ENCODE measurements at places on chromosomes 1 and 21.

DNA sequence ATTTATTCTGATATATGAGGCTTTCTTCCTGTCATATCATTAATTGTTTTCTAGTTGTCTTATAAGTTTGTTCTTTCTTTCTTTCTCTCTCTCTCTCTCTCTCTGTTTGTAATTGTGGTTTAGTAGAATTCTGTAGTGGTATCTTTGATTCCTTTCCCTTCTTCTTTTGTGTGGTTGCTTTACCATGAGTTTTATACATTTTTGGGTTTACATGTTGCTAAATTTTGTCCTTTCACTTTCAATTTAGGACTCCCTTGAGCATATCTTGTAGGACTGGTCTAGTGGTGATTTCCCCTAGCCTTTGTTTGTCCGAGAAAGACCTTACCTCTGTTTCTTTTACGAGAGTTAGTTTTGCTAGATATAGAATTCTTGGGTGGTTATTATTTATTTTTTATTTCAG, 162.3 kb upstream of the CHRM3 start:
- DNase-seq, result no peak

- no peak for DNase-seq
Measured at GRCh38 chr1:210618369-210618768, 289.7 kb downstream of the HHAT start.

- DNase-seq, result no peak
Measured at GRCh38 chr1:179598631-179599030, 7.0 kb downstream of the TDRD5 start.

DNA sequence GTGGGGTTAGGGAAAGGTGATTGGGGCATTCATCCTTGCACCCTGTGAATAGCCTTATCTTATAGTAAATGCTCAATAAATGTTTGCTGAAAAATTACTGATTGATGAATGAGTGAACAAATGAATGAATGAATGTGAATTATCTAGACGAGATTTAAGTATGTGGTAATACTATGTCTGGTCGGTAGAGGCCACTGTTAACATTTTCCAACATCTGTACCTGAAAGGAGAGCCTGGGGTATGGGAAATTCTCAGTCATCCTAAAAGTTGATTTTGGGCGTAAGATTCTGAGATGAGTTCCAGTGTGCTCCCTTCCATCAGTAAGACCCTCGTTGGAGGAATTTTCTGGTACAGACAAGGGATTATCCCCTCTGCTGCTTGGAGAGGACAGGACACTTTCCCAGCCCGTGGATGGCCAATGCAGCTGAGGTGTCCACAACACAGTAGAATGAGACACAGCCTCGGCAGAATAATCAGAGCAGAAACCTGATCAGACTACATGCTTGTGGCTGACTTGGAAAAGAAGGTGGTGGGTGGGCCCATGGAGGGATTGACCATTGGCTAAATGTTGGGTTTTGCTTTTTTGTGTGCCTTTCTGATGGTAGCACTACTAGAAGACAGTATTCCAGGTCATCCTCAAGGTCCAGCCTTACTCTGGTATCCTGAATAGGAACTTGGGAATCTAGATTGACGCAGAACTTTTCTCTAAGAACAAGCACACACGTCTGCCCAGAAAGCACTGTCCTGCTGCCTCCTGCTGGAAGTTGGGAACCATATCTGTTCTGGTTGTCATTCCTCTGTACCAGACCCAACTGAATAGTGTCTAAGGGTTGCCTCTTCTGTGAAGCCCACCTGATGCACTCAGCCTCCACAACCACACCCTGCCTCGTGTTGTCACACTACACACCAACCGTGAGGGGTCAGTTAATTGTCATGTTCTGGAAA, 262.0 kb downstream of the TNR start:
- DNase-seq, result no peak

DNA sequence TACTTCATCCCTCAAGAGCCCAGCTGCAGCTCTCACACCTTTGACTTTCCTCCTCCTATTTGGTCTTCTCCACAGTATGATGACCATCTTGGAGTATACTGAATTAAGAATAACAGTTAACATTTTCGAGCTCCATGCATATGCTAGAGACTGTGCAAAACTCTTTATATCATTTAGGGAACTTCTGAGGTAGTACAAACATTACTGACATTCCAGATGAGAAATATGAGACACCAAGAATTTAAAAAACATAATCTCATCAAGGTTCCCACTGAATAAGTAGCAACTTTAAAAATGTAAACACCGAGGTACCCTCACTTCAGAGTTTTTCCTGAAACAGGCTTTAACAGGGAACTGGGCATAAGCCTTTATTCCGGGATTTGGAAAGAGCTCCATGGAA, 22.7 kb downstream of the FMO3 start:
- DNase-seq, result no peak

DNA sequence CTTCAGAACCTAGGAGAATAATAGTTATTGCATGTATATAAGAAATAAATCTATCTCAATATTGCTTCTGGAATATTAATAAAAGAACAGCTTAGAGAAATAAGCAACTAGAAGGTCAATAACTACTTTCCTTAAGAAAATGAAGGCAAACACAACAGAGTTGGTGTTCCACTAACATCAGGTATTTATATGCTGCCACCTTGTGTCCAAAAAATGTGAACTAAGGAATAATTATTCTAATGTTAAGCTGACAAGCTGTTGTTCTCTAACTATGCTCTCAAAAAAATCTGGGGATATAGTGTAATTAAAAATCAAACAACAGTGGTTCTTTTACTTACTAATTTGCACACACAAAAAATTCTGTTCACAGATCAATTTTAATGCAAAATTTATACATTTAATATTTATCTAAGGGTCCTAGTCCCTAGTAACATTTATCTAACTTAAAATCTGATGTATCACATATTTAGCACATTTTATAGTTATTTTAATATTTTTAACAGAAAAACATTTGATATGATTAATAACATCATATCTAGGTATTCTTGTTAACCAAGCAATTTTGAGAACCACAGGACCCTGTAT, 39.6 kb downstream of the UCHL5 start:
- DNase-seq, result peak; percentile 31

- no peak for DNase-seq
Measured at GRCh38 chr1:6807782-6808181, 22.5 kb downstream of the CAMTA1 start.

DNA sequence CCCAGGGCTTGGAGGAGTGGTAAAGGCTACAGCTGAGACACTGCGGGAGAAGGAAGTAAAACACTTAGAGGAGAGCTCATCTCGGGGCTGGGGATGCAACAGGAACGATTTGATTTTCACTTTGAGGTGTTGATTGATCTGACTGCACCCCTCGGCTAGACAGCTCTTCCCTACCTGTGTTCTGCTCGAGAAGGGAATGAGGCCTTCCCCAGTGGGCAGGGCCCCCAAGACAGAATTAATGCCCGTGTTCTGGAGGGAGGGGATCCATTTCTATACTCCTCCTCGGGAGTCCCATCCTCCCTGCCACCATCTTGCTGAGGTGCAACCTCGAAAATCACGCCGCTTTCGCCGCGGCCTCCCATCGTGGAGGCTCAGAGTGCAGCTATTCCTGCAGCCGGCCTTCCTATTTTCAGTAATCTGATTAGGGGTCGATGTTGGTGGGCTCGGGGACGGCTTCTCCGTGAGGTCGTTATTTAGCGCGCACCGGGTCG, 2.4 kb downstream of the ATP2B4 start:
- DNase-seq, result no peak

GRCh38 chr1:27393641-27394281, 1.3 kb downstream of the GPR3 start:
- DNase-seq, result no peak

GRCh38 chr1:1175221-1176062, 1.8 kb downstream of the TTLL10 start:
- no peak for DNase-seq

- no peak for DNase-seq
Measured at GRCh38 chr1:1565340-1565739, 9.3 kb downstream of the SSU72 start.

- no peak for DNase-seq
Measured at GRCh38 chr1:43007377-43008114, 48.9 kb upstream of the SLC2A1 start.

DNA sequence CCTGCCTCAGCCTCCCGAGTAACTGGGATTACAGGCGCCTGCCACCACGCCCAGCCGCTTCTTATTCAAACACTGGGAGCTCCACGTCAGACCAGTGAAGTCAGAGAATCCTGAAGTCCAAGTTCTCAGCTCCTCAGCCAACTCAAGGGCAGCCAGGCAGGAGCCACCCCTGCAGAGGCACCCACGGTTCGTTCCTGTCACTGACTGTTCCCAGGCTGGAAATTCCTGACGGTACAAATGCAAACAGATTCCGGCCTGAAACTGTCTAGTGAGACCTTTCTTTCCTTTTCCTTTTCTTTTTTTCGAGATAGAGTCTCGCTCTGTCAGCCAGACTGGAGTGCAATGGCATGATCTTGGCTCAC, 11.7 kb downstream of the SLC35E2B start:
- no peak for DNase-seq

GRCh38 chr1:162855461-162856150, 5.4 kb downstream of the CCDC190 start:
- no peak for DNase-seq

DNA sequence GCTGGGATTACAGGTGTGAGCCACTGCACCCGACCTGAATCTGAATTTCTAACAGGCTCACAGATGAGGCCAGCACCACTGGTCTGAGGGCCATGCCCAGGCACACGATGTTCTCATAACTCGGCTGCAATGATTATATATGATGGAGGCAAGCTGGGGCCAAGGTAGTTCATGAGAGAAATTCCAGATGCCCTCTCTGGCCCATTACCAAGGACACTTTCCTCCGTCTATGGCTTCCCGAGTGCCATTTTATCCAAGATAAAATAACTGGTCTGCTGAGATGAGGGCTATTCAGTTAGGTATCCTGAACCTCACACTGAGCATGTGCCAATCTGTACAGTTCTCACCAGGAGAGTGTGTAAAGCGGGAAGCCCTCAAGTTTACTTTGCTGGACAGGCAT, 16.5 kb downstream of the TMPRSS2 start:
- no peak for DNase-seq

- DNase-seq, result no peak
Measured at GRCh38 chr1:183812686-183813569, 8.0 kb downstream of the RGL1 start.

GRCh38 chr1:88035578-88035977, 648.5 kb upstream of the PKN2 start:
- DNase-seq, result no peak

- no peak for DNase-seq
Measured at GRCh38 chr1:24713176-24713575, 32.1 kb upstream of the CLIC4 start.

DNA sequence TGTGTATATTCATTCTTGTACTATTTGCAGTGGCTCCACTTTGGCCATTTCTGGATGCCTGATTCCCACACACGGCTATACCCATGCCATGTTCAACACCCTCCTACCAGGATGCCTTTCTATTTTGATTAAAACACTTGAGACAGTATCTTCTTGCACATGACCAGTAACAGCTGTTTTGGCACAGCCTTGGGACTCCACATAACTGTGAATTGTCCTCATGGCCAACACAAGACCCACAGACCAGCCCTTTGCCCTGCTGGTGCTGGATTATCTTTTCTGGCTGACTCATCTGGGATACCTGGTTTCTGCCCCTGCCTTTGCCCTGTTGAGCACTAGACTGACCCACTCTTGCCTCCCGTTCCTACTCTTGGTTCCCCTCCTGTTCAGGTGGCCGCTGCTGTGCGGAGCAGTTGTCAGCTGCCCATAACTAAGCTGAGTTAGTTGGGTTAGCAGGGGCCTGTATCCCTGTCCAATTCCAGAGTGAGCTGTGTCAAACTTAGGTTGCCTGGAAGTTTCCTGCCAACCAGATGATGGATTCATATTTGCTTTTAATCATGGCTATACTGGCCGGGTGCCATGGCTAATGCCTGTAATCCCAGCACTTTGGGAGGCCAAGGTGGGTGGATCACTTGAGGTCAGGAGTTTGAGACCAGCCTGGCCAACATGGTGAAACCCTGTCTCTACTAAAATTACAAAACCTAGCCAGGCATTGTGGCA, 10.8 kb upstream of the EYA3 start:
- DNase-seq, result no peak

DNA sequence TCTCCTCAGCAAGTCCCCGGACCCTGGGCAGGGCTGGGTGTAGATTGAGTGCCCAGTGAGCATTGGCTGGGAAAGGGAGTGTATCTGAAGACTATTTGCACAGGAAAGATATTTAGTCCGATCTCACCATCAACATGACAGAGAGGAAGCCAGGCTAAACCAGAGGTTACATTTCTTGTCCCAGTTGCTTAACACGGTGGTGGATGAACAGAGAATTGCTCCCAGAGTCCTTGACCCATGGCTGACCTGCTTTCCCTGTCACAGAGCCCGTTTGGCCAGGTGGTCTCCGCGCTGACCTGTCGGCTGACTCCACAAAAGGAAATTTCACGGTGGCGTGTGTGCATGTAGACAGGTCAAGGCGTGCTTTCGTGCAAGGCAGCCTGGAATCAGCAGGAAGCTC, 83.5 kb downstream of the BEND5 start:
- no peak for DNase-seq

DNA sequence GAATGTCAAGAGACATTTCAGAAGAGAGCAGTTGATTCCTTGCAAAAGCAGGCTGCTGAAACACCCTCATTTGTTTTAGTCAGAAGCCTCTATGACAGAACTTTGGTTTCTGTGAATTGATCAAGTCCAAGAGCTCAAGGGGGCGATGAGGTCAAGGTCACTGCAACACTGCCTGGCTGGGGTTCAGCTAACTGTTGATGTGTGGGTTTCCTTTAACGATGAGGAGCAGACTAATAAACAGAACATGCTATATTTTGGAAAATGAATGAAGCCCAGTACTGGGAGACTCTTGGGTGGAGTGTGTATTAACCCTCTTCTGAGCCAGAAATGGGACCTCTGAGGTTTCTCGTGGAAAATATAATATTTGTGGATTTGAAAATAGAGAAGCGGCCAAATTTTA, 109.3 kb downstream of the ZC3H11B start:
- no peak for DNase-seq

DNA sequence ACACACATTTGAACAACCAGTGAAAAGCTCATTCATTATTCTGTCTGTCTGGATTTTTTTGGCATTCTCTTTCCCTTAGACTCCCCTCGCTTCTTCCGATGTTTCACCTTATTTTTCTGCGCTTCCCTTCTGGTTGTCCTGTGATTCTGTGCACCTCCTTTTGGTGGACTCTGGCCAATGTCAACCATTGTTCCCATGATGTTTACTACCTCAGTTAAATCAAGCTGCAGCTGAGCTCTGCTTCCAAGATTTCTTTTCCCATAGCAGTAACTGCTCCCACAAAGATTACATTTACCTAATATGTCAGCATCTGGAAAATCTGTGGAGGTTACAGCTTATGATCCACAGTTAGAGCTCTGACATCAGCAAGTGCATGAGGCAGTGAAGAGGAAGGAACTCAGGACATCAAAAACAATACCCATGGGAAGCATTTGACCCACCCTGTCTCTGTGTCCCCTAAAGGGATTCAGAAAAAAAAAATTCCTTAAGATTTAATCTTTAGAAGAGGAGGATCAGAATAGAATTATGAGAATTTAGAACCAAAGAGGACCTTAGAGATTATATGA, 69.9 kb upstream of the ADAMTS5 start:
- DNase-seq, result no peak

- no peak for DNase-seq
Measured at GRCh38 chr21:37240978-37241377, 26.2 kb downstream of the VPS26C start.

GRCh38 chr1:17739050-17739449, 16.1 kb upstream of the ACTL8 start:
- no peak for DNase-seq

- no peak for DNase-seq
Measured at GRCh38 chr1:84988588-84988987, 8.3 kb downstream of the MCOLN2 start.
